NCI-H1694 treated with DMSO at 0.1 percent for 48 hours (cell line): ENCODE measurements at places on chromosomes 3 and 15.

DNA sequence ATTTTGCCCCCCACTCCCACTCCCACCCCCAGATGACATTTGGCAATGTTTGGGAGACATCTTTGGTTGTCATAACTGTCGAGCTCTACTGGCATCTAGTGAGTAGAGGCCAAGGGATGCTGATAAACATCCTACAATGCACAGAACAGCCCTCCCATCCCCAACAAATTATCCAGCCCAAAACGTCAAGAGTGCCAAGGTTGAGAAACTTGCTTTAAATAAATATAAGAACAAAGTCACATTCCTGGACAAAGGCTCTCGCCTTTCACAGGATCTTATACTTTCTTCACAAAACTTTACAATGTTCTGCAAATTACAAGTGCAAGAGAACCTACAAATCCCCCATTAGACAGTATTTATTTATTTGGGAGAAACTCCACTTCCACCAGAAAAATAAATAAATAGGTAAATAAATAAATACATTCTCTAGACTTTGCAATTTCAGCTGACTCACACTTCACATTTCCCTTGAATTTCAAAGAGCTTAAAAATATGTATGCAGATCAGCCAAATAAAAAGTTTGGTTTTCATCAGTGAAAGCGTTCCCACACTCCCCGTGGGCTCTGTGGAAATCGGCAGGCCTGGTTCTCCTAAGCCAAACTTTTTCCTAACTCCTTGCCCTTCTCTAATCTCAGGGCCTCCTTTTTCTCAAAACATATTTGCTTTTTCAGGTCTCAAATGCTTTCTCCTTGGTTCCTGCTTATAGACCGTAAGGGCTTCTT is 12.7 kb upstream of the CPA3 start:
- DNase-seq = no peak

DNA sequence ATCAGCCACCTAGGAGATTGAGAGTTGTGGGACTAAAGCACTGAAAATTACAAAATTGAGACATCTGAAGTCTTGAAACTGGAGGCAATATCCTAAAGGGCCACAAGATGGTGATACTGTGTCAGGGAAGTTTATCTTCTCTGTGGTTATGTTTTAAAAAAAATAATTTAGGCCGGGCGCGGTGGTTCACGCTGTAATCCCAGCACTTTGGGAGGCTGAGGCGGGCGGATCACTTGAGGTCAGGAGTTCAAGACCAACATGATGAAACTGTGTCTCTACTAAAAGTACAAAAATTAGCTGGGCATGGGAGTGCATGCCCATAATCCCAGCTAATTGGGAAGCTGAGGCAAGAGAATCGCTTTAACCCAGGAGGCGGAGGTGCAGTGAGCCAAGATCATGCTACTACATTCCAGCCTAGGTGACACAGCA is 17.9 kb upstream of the NIT2 start:
- peak; percentile 62 for DNase-seq

DNA sequence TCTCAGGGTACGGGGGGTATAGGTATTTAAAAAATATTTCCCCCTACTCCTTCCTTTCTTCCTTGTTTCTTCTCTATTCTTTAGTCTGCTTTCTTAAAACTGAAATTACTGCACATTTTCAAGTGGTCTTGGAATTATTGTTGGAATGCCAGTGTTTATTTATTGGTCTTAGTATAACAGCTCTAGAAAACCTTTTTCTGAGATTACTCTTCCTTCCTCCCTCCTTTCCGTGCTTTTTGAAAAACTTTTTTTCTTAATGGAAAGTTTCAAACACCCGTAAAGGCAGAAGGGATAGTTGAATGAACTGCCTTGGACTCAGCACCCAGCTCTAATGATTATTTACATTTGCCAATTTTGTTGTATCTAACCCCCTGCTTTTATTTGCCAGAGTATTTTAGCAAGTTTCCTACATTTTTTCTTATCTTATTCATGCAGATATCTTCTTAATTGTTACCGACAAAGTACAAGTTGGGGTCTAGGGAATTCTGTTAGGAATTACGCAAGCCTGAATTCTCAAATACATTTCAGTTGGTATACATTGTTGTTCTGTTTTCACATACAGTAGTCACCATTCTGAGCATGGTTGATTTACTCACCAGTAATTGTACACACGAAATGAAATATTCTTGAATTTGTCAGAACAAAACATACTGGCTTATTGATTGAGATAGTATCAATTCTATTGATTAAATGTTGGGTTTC is 36.2 kb downstream of the KAT2B start:
- no peak for DNase-seq

DNA sequence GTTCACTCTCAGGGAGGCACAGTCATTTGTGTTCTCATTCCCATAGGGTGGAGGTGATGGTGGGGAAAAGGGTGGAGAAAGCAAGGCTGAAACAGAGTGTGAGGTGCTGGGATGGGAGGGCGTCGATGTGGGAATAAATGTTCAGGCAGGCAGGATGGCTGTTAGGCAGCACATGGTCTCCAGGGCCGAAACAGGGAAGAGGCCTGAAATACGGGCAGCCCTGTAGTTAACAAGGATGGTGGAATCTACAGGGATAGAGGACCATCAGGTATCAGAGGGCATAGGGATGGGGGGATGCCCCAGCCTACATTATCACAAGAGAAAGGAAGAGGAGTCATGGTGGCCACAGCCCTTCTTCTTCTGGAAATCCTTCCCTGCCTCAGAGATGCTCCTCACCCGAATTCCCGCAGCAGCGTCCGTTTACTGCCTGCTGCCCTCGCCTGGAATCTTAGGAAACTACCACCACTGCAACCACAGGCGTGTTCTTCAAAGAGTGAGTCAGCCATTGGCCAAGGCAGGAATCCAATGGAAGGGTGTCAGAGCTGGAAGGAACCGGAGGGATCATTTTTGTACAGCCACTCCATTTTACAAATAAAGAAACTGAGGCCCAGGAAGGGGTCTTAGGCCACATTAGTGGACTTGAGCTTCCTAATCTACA is 49.7 kb upstream of the POMGNT2 start:
- DNase-seq = no peak

DNA sequence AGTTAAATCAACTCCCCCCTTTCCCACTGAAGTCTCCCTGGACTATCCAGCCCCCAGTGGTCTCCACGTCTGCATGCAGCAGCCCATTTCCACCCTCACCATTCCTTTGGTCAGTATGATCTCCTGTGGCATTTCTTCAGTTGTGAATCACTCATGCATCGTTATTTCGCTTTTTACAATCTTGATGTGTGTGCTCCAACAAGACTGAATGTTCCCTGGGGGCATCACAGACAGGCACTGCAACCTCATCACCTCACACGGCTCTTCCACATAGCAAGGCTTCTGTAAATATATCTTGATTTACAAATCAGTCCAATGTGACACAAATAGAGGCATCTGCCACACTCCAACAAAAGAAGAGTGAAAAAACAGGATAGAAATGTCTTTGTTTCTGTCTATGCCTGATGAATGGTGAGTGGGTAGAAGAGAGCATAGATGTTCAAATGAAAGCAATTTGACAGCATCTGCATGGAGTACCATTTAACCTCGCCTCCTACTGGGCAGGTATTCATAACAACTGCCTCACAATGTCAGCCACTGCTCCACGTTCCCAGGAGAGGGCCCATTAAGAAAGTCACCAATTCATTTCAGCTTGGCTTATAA is 5.2 kb downstream of the HEG1 start:
- DNase-seq = no peak

- no peak for DNase-seq
These were observed 52.5 kb upstream of the AMOTL2 start for GRCh38 chr3:134426660-134427181.

GRCh38 chr3:148839805-148840204 is 12.2 kb downstream of the CPB1 start:
- DNase-seq = no peak

GRCh38 chr3:988785-989184 is 104.0 kb upstream of the CNTN6 start:
- DNase-seq = no peak

GRCh38 chr15:73601451-73602445 is 31.4 kb downstream of the NPTN start:
- DNase-seq = peak; percentile 46

GRCh38 chr3:143445118-143445517 is 325.5 kb downstream of the CHST2 start:
- DNase-seq = no peak

DNA sequence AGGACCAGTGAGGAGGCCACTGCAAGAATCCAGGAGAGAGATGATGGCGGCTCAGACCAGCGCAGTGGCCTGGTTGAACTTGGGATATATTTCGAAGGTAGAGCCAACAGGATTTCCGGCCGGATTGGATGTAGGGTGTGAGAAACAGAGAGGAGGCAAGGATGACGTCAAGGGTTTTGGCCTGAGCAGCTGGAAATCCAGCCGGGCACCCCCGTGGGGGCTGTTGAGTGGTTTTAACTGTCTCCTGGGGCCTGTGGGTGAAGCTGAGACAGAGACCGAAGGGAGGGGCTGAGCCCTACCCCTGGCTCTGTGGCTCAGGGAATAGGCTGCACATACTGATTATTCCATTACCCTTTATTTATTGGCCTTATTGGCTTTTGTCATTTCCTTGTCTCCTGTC is 45.7 kb downstream of the EXOG start:
- DNase-seq = no peak

- DNase-seq = no peak
These were observed 13.0 kb downstream of the CERS3 start for GRCh38 chr15:100515758-100516157.

GRCh38 chr15:96358821-96359615 is 28.5 kb downstream of the NR2F2 start:
- DNase-seq = no peak

DNA sequence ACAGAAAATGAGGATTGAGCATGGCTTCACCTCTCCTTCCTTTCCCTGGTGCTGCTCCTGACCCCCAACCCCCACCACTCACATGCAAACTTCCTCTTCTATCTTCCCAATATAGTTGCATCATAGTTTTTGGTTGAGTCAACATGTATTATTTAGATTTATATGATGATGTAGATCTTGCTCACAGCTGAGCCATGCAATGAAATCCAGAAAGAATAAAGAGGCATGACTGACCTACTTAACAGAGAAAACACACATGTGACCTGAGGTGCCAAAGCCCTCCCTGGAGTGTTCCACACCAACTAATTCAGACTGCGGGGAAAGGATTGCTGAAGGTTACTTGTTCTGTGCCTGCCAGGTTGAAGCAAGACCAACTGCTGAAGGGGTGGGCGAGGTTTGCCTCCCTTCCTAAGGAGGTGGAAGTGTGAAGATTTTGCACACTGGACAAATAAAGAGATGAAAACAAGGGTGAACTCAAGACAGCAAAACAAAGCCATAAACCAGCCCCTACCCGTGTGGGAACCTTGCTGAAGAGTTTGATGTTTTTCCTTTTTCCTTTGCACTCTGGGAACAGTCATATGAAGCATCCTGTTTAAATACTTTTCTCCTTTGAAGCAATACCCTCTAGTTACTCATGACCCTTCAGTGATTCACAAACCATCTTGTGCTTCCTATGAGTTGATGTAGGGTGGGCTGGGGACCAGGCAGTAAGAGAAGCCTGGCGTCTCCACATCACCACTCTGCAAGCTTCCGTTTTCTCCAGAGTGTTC is 155.2 kb upstream of the UBE2E1 start:
- no peak for DNase-seq

DNA sequence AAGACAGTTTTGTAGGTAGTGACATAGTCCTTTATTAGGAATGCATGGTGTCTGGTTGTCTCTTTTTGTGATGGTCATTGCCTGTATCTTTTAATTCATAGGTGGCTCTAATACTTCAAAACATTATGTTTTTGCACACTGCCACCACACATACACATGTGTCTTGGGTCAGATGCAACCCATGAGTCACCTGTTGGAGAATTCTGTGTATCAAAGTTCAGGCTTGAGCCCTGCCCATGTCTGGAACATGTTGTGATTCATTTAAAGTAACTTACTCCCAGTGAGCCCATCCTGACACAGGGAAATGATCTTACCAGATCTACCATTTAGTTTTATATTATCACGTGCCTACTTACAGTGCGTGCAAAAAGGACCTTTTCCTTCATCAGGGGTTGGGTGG is 142.7 kb downstream of the GHSR start:
- DNase-seq = no peak

- no peak for DNase-seq
These were observed 48.3 kb upstream of the ACP3 start for GRCh38 chr3:132268956-132269355.

GRCh38 chr15:25653371-25653770 is 209.8 kb downstream of the ATP10A start:
- no peak for DNase-seq

- no peak for DNase-seq
These were observed 5.8 kb downstream of the HYAL2 start for GRCh38 chr3:50316657-50317242.

- no peak for DNase-seq
These were observed 52.7 kb upstream of the SCAANT1 start for GRCh38 chr3:63964681-63965485.

- no peak for DNase-seq
These were observed 1.1 kb upstream of the ECT2 start for GRCh38 chr3:172749230-172749965.

- DNase-seq = no peak
These were observed 120.3 kb downstream of the ASB7 start for GRCh38 chr15:100722551-100723314.

GRCh38 chr3:128235207-128235926 is 82.1 kb downstream of the EEFSEC start:
- DNase-seq = no peak

DNA sequence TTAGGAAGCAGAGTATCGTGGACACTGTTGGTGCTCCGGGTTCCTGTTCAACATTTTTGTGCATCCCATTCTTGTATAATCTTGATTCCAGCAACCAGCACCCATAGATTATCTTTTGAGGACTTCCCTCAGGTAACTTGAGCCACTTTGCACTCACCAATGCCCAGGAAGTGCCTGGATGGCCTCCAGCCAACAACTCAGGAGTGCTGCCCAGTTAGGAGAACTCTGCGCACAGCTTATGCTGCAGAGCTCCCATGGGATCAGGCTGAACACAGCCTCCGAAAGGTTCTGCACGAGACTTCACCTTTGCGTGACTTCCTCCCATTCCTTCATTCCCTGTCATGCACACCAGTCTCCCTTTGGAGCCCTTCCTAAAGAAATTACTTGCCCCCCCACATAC is 64.3 kb upstream of the LRRN1 start:
- DNase-seq = no peak

DNA sequence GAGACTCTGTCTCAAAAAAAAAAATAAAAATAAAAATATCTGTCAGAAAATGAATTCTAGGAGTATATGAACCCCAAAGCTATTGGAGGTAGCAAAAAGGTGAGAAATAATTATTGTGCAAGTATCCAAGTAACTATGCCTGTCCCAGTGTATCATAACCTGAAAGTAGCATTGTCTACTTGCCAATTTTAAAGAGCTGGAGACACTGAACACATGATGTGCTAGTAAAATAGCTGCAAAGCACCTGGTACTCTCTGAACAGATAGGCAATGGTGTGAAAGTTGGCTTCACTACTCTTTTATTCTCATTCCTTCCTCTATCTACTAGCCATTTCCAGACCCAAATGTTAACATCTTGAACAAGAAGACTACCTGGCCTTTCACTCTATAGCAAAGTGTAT is 208.9 kb downstream of the FOXP1 start:
- DNase-seq = no peak
